NCI-H460 (cell line): ENCODE measurements at places on chromosomes 11 and 22. TPM values are rescaled to one million over a fixed set of nuclear protein-coding genes. Genes with fewer than 3 reads are reported as not detected.

DNAJB7 gene
- not detected in 2 replicates for total RNA-seq

RASL10A gene
- not detected in 2 replicates for total RNA-seq

PHOX2A gene
- not detected in 2 replicates for total RNA-seq

FAM180B gene
- total RNA-seq, result not detected in 2 replicates

CELSR1 gene
- total RNA-seq, result 7.0 and 8.7 TPM in 2 replicates

- no peak for DNase-seq
These were observed 105.0 kb downstream of the SHANK2 start for GRCh38 chr11:71147331-71147730.

GRCh38 chr11:23502826-23503225 is 642.6 kb upstream of the CCDC179 start:
- no peak for DNase-seq

- DNase-seq, result no peak
These were observed 2.4 kb upstream of the TRABD start for GRCh38 chr22:50183141-50183971.

DNA sequence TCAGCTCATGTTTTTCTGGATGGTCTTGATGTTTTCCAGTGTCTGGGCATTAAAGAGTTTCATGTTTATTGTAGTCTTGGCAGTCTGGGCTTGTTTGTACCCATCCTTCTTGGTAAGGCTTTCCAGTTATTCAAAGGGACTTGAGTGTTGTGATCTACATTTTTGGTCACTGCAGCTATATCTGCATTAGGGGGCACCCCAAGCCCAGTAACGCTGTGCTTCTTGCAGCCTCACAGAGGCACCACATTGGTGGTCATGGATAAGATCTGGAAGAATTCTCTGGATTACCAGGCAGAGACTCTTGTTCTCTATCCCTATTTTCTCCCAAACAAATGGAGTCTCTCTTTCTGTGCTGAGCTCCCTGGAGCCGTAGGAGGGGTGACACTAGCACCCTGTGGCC is 451.5 kb upstream of the FAT3 start:
- no peak for DNase-seq

GRCh38 chr11:17658211-17658610 is 61.2 kb upstream of the MYOD1 start:
- no peak for DNase-seq

DNA sequence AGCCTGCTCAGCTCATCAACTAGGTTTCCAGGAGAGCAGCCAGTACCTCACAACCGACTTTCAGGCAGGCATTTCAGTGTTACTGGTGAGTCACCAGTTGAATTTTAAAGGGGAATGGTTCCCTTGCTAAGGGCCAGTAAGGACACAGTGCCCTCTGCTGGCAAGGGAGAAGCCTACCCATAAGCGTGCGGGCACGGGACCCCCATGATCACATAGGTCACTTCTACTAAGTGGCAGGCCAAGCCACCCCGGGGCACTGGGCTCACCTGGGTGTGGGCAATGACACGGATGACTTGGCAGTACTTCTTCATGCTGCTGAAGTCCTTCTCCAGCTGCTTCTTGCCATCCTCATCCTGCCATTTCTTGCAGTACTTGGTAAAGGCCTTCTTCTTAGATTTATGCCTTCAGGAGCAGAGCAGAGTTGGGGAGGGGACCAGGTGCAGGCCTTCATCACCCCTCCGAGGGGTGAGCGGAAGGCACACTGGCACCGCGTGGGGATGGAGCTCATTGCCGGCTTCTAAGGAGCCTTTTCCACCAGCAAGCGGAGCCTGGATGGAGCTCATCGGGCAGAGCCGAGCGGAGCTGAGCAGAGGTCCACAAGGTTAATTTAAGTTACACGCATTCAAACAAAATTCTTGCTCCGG is 2.9 kb downstream of the RPL3 start:
- peak; percentile 85 for DNase-seq

DNA sequence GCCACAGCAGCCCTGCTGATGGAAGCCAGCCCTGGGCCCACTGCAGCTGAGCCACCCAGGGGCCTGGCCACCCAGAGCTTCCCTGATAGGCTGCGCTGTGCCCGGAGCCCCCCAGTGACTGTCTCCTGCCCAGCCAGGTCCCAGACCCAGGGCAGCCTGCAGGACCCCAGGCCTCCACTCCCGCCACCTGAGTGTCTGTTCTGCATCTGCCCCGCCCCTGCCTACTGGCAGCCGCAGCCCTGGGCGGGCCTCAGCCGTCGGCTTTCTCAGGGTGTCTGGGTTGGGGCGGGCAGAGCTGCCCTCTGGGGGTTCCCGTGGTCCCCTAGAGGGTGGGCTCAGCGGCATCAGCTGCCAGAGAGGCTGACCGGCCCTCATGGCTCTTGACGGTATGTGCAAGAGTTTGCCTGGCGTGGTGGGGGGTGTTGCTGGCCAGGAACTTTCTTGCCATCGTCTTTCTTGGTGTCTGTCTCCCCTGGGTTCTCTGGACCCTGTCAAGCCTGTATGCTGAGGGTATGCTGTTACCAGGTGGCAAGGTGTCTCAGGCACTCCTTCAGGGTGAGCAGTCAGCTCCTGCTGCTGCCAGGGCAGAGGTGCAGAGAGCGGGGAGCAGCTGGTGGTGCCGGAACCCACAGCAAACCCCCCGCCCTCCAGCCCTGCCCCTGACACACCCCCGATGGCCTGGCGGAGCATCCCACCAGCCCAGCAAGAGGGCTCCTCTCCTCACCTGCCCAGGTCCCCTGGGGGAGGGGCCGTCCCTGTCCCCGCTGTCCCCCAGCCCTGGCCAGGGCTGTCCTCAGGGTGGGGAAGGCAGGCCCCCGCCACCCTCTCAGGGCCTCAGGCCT is 12.2 kb upstream of the PIM3 start:
- no peak for DNase-seq

- DNase-seq, result no peak
These were observed 626 bp downstream of the DNAL4 start for GRCh38 chr22:38793317-38793716.

DNA sequence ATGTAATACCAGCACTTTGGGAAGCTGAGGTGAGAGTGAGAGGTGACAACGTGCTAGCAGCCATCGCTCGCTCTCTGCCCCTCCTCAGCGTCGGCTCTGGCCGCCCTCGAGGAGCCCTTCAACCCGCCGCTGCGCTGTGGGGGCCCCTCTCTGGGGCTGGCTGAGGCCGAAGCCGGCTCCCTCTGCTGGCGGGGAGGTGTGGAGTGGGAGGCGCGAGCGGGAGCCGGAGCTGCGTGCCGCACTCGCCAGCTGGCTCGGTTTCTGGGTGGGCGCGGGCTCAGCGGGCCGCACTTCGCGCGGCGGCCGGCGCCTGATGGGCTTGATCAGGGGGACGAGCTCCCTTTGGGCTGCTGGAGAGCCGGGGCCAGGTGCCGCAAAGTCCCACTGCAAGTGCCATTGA is 98.9 kb upstream of the UBASH3B start:
- no peak for DNase-seq

DNA sequence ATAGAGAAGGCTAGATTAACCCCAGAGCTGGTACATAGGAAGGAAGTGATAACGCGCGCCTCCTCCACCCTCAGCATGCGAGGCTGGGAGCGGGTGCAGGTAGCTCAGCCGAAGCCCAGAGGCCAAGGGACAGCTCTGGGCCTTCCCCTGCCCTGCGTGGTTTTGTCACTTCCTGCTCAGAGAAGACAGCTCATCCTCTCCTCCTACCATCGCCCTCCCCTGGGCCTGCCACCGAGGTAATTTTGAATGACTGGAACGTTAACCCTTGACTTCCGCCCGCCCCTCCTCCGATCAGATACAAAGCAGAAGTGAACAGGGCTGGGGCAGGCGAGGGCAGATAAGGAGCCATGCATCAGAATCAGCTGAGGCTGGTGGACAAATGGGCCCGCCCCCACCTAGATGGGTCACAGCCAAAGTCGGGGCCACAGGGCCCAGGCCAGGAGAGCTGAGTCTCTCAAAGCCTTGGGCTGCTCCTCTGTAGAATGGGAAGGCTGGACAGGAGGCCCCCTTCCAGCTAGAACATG is 1.6 kb downstream of the RAC2 start:
- DNase-seq, result no peak

- DNase-seq, result no peak
These were observed 1.3 kb downstream of the HIRA start for GRCh38 chr22:19429950-19430889.

DNA sequence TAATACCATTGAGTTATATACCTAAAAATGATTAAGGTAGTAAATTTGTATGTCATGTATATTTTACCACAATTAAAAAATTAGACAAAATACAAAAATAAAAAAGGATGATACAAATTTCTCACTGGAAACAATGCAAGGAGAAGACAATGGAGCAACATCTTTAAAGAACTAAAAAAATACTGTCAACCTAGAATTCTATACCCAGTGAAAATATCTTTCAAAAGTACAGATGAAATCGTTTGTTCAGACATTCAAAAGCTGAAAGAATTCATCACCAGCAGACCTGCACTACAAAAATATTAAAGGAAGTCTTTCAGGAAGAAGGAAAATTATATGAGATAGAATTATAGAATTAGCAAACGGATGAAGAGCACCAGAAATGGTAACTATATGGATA is 9.8 kb upstream of the ASCL2 start:
- DNase-seq, result no peak
